ENCODE measurements at places on chromosomes 5 and 9.

DNA sequence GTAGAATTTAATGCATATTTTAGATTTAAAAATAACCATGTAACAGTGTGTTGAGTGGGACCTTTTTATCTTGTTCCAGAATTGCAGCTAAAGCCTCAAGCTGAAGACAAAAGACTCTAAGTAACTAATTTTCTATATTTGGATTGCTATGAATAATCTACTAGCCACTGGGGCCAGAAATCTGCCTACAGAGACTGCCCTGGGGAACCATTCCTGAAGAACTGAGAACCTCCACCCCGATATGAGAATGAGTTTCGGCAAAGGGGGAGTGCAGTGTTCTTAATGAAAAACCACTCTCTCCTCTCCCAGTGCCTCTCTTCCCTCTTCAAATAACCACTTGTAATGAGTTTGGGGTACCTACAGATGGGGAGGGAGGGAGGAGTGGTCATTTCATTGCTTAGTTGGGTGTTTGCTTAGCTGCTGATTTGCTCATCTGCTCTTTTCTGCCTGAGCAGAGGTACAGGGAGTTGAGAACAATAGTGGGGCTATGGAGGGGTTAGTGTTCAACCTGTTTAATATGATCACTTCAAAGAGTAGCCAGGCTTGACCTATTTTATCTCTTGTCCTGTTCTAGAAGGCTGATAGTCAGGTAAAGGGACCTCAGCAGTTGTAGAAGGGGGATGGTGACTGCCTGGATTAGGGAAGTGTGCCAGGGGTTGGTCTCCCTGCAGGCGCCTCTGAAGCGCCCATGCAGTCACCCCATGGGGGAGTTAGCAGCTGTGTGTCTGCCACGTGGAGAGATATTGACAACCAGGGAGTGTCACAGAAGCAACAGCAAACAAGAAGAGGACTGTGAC lies 47.7 kb downstream of the ATG10 start:
- DNase-seq, result no peak

DNA sequence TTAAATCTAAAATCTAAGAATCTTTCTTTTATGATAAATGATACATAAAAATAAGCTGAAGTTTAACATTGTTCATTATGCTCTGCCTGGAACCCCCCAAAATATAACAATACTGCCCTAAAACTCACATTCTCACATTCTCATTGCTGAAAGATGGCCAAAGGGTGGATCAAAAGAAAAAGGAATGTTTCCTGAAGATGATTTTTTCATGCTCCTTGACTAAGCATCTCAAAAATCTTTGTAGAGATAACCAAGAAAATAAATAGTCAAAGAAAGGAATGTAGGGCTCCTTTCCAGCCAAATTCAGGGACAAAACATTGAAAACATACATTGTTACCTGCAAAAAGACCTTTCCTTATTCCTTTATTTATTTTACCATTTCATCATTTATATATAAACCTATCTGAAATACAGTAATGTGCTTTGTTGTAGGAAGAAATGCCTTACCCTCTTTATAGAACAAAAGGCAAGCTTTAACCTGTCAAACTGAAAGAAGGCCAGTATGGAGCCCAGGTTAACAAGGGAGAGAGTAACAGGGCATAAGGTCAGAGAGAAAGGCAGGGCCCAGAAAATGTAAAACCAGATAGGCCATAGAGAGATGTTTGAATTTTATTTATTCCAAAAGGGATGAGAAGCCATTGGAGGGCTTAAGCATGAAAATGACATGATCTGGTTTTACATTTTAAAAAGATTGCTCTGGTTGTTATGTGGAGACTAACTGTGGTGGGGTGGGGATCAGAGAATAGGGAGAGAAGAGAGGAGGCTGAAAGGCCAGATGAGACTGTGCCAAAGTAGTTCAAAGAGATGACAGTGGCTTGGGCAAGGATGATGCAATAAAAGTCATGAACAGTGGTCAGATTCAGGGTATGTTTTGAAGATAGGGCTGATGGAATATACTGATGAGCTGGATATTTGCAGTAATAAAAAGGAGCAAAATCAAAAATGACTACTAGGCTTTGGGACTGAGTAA lies 37.3 kb upstream of the CDK5RAP2 start:
- DNase-seq, result no peak

DNA sequence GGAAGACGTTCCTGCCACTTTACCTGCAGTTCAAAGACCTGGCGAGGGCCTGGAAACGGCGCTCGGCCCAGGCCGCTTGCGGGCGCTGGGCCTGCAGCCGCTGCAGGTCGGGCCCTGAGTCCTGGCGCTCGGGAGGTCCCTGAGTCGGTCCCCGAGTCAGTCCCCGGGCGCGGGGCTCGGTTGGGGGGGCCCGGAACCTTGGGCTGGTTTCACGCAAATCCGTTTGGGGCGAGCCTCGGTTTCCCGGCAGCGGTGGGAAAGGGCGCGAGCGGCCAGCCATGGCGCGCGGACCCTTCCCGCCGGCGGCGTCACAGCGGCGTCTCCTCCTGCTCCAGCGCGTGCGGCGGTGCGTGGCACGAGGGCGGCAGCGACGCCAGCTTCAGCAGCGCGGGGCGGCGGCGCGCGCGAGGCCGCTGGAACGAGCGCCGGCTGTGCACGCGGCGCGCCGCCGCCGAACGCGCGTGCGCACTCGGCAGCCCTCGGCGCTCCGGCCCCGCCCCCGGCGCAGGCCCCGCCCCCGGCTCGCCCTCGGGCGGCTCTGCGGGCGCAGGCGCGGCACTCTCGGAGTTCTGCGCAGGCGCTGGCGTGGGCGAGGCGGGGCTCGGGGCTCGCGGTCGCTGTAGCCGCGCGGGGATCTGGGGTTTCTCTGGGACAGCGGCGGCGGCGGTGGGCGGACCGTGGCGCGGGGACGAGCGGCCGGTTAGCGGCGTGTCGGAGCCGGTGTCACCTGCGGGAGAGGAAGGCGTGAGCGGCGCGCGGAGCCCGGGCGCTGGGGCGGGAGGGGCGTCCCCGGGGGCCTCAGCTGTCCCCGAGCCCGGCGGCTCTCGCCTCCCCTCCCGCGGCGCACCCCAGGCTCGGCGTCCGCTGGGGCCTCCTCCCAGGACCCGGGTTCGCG lies 29.9 kb downstream of the EXOC3 start:
- peak; percentile 93 for DNase-seq

- peak; percentile 87 for DNase-seq
Observed at GRCh38 chr5:55146543-55147151, 13.3 kb upstream of the GPX8 start.

- no peak for DNase-seq
Observed at GRCh38 chr9:69602773-69603172, 69.4 kb downstream of the APBA1 start.

DNA sequence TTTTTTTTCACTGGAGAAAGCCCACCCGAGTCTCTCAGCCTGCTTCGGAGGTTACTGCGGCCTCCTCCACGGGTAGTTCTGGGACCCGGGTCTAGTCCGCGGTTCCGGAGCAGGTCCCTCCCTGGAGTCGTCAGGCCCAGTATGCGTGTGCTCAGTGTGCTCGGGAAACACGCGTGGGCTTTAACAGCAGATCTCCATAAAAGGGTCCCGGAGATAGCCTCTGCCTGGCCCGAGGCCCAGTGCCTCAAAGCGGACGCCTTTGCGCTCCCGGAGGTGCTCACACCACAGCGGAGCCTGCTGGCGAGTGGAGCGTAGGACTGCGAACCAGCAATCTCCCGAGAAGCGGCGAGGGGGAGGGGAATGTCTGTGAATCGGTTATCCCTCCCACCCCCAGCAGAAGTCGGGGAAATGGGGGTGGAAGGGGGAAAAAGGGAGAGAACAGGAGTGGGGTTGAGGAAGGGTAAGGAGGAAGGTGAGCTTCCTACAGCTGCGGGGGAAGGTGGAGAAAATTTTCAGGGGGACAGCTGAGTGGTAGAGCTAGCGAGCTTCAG lies 28.7 kb downstream of the CDKN2A start:
- peak; percentile 67 for DNase-seq

- DNase-seq, result no peak
Observed at GRCh38 chr5:62461561-62461960, 49.0 kb downstream of the IPO11 start.

- no peak for DNase-seq
Observed at GRCh38 chr5:163306421-163306820, 131.0 kb upstream of the CCNG1 start.

GRCh38 chr5:141811287-141812155 lies 66.7 kb downstream of the PCDH1 start:
- DNase-seq, result peak; percentile 49

DNA sequence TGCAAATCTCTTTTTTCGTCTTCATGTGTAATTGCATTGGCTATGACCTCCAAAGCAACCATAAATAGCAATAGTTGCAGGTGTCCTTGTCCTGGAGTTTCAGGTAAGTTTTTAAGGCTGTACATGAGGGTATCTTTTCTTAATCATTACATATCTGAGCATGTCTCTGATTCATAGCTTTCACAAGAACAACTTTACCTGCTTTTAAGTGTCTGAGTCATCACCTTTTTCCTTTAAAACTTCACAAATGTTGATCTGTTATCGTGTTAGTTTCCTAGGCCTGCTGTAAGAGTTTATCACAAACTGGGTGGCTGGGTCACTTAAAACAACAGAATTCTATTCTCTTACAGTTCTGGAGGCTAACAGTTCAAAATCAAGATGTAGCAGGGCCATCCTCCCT lies 13.8 kb downstream of the GARNL3 start:
- no peak for DNase-seq

GRCh38 chr9:83153030-83153429 lies 90.1 kb upstream of the RASEF start:
- DNase-seq, result no peak

- no peak for DNase-seq
Observed at GRCh38 chr5:3006526-3006925, 255.0 kb upstream of the IRX2 start.

GRCh38 chr9:87792831-87793288 lies 66.9 kb downstream of the CTSL start:
- peak; percentile 71 for DNase-seq

DNA sequence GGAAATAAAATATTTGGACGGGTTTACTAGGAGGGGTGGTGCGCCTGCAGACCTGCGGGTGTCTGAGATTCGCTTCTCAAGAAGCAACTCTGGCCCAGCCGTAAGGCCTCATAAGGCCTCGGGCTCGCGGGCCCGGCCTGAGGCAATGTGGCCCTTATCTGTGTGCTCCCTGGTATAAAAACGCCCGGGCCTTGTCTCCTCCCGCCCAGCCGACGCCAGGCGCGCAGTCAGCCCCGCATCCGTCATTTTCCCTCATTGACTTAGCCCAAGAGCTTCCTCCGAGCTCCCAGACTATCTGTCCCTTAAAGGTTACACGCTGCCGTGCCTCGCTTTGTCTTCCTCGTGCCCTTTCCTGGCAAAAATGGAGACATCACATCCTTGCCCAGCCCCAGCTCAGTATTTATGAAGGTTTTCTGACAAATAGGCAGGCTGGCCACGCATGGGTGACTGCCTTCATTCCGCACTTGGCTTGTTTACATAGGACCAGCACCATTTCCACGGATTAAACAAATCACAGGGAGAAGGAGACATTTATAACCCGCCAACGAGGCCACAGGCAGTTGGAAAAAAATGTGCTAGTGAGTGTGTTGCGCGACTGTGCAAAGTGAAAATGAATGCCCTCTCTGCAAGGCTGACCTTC lies 74.5 kb upstream of the TBCA start:
- DNase-seq, result no peak

GRCh38 chr9:75939536-75940111 lies 49.2 kb downstream of the PCSK5 start:
- no peak for DNase-seq

DNA sequence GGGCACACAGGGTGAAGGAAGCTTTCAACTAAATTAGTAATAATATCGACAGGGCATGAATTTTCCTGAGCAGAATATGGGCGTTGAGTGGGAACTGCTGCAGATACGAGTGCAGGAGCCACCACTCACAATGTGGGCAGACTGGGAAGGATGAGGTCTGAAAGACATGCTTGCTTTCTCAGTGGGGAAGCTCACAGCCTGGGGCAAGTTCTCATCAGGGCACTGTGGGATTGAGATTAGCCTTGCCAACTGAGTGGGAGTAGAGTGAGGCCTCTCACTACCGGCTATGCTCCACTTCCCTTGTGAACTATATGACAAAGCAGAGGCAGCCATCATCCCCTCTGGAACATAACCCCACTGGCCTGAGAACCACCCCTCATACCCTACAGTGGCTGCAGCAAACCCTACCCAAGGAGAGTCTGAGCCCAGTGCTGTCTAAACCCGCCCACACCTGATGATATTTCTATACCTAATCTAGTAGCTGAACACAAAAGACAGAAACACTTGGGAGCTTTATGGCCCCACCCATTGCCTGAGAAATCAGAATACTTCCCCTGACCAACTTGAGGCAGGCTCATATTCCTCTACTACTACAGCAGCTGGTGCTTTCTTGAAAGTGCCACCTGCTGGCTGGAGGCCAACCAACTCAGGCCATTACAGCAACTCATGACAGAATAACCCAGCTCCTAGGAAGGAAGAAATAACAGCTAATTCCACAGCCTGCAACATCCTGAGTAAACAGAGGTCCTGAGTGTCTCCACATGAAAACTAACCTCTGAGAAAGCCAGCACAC lies 173.7 kb upstream of the SPEF2 start:
- DNase-seq, result no peak

GRCh38 chr5:78483809-78484521 lies 123.5 kb downstream of the SCAMP1 start:
- DNase-seq, result no peak

DNA sequence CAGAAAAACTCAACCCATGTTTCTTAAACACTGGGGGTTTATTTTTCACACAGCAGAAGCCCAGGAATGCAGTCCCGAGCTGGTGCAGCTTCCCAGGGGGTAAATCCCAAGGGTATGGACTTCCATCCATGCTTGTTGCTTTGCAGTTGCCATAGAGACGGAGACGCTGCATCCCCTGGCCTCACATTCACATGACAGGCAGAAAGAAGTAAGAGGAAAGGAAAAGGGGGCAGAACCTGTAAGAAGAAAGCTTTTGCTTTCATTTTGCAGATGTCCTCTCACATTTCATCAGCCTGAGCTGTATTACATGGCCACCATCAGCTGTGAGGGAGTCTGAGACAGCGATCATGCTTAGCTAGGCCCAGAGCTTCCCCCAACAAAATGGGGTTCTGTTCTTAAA lies 321.0 kb downstream of the AGTPBP1 start:
- DNase-seq, result no peak

GRCh38 chr9:90827181-90827871 lies 25.7 kb downstream of the SYK start:
- DNase-seq, result no peak

GRCh38 chr9:76310577-76310976 lies 83.6 kb downstream of the RFK start:
- no peak for DNase-seq
